ENCODE measurements at places on chromosomes 7 and 10.
A peak's percentile ranks its signal among the peaks of the same experiment; 100 is the strongest.

- DNase-seq, result no peak
Measured at GRCh38 chr10:77308084-77308732, 329.4 kb downstream of the KCNMA1 start.

- no peak for DNase-seq
Measured at GRCh38 chr10:78475437-78475836, 441.8 kb downstream of the RPS24 start.

- DNase-seq, result no peak
Measured at GRCh38 chr10:18044976-18045720, 93.4 kb downstream of the SLC39A12 start.

DNA sequence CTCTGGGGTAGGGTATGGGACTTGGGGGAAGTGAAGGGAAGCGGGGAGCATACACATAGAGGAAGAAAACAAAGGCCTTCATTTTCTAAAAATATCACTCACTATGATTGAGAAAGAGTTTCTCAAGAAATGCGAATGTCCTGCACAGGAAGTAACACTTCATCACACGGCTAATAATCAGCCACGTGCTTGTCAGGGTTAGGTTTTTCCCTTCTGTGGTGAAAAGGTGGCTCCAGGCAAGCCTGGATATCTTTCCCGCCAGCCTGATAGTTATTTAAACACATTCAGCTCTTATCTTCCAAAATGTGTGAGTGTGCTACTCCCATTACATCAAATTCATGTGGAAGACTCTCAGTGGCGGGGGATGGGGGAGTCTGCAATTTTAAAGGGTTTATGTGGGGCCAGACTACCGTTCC lies 166.4 kb upstream of the ADO start:
- no peak for DNase-seq

DNA sequence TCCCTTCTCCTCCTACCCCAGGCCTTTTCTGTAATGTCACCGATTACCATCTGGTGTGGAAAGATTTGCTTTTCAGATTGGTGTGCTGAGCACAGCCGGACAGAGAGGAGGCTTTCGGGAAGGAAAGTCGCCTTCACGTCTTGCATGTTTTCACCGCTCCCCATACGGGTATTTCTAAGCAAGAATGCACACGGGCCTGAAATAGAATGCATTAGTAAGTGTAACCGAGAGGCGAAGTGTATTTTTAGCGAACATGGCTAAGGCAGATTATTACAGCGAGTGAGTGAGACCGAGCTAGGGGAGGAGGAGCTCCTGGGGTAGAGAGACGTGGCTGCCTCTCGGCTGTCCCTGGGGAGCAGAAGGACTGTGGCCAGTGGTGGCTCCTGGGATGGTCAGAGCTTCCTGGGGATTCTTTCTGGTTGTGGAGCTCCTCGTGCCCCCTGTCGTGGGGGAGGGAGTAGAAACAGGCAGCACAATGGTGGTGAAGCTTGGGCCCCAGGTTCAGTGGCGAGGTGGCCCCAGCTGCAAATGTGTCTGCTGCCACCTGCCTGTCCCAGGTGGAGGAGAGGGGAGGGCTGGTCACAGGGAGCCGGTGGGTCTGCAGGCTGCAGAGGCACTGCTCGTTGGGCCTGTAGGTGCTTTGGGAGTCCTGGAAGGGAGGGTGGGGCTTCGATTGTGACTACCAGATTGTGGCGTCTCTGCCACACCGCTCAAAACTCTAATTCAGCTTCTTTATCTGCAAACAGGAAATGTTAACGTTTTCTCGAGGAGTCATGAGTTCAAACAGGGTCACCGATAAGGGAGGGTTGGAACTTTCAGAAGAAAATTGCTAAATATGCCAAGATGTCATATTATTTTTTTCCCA lies 135.8 kb downstream of the CAMK1D start:
- peak; percentile 42 for DNase-seq

- DNase-seq, result no peak
Measured at GRCh38 chr7:77242068-77242467, 42.4 kb upstream of the FGL2 start.

DNA sequence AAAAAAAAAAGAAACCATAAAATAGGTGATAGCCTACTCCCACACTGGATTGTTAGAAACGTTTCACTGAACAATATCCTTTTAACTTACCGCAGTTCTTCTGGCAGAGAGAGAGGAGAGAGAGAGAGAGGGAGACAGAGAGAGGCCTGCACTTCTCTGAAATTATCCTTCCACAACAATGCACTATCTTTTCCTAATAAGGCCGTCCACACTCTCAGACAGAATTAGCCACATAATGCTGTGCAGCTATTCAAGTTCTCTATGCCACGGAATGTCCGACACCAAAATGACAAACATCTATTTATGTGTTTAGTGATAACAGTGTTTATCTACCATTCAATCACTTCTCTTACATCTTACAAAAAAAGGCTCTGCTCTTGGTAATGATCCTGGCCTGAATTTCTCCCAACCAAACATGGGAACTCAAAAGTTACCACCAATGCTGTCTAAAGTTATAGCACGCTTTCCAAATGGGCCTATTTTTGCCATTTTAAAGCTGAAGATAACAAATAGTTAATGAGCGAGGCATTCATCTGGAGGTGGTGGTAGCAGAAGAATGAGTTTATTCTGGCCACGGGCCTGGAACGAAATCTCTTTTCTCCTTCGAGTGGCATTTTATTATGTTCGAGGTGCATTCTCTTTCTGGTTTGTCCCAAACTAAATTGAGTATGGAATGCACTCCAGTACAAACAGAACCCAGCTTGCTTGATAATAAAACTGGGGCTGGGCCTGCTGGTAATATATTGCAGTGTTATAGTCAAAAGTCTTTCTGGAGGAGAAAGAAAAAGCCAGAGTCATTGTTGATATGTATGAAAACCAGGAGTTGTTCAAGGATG lies 160.2 kb upstream of the SVIL start:
- DNase-seq, result no peak

- DNase-seq, result no peak
Measured at GRCh38 chr10:14612873-14613587, 161.7 kb downstream of the FAM107B start.

- no peak for DNase-seq
Measured at GRCh38 chr10:78764846-78765430, 303.8 kb upstream of the ZMIZ1 start.

DNA sequence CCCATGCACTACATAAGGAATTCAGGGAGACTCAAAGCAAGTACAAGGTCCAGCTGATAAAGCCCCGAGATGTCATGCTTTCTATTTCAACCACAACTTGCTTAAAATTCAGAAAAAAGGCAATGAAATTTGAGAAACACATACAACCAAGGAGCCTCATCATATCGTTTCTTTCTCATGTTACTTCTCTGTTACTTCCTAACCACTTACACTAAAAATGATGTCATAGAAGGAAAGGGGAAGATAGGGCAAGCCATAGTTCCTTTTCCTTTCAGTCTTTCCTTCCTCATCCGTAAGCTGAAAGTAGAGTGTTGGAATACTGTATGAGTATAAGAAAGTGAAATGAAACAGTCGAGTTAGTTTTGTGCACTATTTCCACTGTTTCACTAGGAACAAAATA lies 27.9 kb upstream of the CDK14 start:
- no peak for DNase-seq

DNA sequence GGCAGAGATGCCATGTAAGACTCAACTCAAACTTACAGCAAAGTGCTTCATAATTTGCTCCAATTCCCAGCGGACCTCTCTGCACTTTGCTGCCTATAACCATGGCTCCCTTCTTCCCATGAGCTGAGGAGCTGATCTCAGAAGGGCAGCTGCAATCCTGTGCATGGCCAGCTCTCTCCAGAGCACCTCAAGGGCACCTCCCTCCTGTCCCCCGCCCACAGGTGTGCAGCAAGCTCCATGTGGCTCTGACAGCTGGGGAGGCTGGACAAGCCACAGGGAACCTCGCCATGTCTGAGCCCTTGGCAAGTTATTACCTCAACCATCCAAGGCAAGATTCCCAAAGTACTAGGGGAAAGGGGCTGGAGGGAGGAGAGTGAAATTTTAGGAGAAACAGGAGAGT lies 61.1 kb upstream of the DDC start:
- DNase-seq, result no peak

DNA sequence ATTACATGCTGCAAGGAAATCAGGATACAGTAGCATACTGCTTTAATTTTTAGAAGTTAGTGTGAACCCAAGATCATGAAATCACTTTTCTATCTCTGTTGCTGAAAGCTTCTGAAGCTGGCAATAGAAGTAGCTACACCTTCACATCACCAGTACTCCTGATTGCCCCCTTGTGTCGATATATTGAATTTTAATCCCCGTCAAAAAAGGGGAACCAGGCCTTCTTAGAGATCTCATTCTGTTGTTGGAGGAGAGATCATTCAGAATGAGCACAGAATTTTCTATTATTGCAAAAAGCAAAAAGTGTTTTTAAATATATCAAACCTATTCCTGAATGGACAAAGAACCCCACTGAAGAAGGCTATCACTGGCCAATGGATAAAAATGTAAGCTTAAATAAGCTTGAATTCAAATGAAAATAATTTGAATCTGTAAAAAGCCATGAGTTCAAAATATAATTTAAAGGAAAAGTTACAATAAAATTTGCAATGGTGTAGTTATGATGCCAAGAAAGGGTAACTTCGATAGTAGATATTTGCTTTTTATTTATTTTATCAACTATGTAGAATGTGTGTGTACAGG lies 39.7 kb upstream of the TEX47 start:
- DNase-seq, result peak; percentile 68

- no peak for DNase-seq
Measured at GRCh38 chr7:11213266-11213665, 239.6 kb downstream of the PHF14 start.

DNA sequence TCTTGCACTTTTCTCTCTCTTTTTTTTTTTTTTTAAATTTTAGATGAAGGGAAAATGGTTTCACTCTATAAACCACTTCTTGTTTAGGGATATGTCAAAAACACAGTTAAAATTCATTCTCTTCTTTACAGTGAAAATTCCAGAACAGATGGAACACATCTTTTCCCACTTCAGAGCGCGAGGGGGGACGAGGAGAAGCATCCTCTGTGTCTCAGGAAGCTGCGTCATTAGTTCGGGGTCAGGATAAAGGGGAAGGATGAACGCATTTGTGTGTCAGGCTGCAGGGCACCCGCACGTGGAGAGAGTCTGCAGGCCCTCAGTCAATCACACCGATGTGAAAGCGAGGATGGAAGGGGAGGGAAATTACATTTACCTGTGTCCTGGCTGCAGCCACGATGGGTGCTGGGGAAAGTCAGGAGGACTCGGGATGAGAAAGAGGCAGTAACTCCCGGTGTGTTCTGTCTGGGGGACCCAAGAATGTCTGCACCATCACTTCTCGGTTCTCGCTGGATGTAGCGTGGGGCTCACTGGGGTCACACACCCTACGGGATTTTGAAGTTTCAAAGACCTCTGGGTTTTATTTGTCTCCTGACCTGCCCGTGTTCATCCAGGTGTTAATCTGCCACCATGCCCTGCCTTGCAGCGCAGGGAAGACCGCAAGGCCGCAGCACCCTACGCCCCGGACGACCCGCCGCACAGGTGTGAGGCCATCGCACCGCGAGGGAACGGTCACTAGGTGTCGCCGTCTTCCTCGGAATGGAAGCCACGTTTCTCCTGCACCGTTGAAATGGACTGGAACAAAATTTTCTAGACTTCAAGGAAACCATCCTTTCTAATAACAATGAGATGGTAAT lies 66.7 kb upstream of the PITRM1 start:
- peak; percentile 53 for DNase-seq
